Thyroid gland (tissue), 4 donors: ENCODE measurements at places on chromosomes 5 and 9. TPM values are rescaled to one million over a fixed set of nuclear protein-coding genes. Genes with fewer than 3 reads are reported as not detected.

GRCh38 chr5:5532306-5533076, 110.0 kb downstream of the ICE1 start:
- DNase-seq = no peak

DNA sequence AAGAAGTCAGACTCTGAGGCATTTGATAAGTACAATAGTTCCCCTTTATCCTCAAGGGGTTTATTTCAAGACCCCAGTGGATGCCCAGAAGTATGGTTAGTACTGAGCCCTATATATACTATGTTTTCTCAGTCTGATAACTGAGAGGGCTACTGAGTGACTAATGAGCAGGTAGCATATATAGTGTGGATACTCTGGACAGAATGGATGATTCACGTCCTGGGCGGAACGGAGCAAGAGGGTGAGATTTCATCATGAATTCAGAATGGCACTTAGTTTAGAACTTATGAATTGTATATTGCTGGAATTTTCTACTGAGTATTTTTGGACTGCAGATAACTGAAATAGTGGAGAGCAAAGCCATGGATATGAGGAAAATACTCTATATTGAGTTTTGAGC, 457.6 kb downstream of the PLK2 start:
- no peak for DNase-seq

DNA sequence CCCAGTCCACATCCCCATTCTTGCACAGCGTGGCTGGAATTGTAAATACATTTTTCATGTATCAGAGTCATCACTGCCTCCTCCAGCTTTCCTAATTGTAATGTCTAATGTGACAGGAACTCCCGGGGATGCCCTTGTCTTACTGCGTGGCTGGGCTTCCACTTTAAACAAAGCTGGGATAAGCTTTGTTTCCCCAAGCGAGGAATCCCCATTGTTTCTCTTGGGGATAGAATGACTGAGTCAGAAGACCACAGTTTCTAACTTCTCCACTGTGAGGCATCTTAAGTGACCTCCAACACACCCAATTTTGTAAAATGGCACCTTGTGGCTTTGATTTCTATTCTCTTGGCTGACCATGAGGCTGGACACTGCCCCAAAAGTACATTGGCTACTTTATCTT, 22.4 kb downstream of the ARPC5L start:
- no peak for DNase-seq

GRCh38 chr5:177599731-177600507, at the start of gene B4GALT7:
TSS of gene B4GALT7 (plus strand) at chr5:177600132. CDS start at chr5:177600211, 79 bp downstream.
- DNase-seq = peak; percentile 83

DNA sequence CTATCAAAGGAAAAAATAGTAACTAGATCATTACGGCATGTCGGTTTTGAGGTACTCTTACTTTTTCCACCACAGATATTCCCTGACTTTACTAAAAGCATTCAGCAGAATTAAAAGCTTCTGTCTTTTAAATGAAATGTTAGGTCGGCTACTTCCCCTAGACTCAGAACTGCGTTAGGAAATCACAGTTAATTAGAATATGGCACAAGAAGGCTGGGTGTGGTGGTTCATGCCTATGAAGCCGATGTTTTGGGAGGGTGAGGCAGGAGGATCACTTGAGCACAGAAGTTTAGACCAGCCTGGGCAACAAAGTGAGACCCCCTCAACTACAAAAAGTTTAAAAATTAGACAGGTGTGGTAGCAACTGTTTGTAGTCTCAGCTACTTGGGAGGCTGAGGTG, 24.4 kb downstream of the CEMIP2 start:
- DNase-seq = no peak

GRCh38 chr9:2286825-2287455, 271.8 kb downstream of the SMARCA2 start:
- no peak for DNase-seq

DNA sequence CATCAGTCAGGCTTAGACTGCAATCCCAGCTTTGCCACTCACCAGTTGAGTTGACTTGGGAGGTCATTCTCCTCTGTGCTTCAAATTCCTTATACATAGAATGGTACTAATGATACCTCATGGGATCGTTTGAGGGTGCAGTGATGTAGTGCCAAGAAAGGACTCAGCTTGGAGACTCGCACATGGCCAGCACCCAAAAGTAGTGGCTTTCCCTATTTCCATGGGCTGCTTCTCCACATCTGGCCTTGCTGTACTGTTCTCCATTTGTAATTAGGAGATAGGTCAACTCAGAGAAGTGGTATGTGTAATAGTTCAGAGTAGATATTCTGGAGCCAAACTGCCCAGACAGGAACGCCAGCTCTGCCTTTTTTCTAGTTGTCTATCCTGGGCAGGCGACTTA, 5.5 kb downstream of the CCL19 start:
- DNase-seq = no peak

GRCh38 chr5:1545805-1546355, 22.1 kb upstream of the LPCAT1 start:
- peak; percentile 46 for DNase-seq

DNA sequence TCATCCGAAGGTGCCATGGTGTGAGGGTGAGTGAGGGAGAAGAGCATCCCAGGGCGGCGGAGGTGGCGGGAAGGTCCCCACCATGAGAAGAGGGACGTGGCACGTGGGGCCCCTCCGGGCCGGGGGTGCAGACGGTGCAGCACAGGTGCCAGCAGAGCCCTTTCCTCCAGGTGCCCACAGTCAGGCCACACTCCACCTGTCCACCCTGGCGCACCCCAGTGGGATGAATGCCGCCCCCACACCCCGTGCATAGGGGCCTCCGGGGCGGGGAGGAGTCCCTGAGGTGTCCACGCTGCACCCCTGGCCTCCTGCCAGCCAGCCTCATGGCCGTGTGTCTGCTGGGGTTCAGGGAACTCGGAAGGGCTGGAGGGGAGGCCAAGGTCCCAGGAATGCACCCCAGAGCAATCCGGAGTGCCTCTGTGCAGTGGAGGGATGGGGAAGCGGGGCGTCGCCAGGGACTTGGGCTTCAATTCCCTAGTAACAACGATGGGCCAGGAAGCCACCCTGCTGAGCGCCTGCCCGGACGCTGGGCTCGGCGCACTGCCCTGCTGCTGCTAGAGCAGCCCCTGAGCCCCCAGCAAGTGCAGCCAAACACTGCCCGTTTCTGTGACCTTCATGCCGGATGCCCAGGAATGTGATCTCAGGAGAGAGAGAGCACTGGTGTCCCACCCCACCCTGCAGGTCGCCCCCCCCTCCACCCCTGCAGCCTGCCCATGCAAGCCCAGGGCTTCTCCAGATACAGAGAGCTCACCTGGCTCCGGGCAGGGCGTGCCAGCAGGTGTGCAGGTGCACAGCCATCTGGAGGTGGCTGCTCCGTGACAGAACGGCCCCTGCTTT, 8.8 kb upstream of the NACC2 start:
- DNase-seq = no peak

DNA sequence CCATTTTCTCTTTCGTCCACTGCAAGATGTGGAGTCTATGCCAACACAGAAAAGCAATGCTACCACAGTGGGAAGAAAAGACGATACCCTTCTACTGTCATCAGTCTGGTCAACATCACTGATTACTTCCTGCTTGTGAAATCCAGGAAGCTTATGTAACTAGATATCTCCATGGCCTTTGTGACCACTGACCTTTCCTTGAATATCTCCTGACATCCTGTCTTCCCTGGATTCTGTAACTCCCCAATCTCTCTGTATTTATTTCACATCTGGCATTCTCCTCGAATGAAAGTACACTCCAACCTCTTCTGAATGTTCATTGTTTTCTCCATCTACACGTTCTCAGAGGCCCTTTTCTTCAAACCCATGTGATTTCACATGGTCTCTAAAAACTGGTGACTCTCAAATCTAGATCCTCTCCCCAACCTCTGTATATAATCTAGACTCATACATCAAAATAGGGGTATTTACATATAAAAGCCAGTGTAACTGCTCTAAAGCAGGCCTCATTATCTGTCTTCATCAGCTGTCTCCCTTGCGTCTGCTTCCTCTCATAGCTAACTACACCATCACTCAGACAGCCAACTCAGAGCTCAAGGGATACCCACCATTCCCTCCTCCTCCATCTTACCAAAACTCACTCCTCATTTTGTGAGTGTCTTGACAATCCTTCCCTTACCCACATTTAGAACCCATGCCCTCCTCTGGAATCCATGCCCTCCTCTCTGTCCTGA, 156.8 kb downstream of the SEMA5A start:
- DNase-seq = no peak

DNA sequence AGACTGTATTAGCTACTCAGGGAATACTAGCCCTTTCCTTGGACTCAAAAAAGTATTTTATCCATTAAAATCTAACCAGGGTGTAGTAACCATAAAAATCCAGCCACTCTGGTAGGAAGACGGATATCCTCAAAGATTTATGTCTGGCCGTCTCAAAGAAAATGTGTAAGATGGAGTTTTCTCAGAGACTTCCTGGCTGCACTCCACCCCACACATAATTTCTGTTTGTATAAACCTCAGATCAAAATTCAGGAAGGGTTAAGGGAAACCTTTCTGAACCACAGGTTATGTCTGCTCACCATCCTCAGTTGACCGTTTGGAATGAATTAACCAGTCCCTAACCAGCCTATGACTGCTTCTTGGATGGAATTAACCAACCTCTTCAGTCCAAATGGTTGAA, 13.8 kb upstream of the SMIM23 start:
- no peak for DNase-seq

- DNase-seq = no peak
Measured at GRCh38 chr5:76813982-76814562, 4.8 kb upstream of the F2RL1 start.

- peak; percentile 27 for DNase-seq
Measured at GRCh38 chr5:32096891-32097595, 77.1 kb downstream of the GOLPH3 start.

DNA sequence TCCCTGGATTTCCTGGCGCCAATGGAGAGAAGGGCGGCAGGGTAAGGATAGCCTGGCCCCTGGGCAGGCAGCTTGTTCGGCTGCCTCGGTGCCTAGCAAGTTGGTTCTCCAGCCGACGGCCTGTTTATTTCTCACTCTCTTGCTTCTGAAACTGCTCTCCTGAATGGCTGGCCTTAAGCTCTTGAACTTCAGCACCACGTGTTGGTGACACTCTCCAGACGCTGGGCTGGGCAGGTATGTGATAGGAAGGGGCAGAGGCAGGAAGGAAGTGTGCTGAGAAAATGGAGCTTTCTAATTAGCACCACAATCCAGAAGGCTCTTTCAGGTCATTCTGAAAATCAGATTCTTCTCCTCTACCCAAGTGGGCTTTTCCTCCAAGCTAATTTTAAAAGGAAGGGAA, 91.4 kb upstream of the FCN2 start:
- DNase-seq = no peak

DNA sequence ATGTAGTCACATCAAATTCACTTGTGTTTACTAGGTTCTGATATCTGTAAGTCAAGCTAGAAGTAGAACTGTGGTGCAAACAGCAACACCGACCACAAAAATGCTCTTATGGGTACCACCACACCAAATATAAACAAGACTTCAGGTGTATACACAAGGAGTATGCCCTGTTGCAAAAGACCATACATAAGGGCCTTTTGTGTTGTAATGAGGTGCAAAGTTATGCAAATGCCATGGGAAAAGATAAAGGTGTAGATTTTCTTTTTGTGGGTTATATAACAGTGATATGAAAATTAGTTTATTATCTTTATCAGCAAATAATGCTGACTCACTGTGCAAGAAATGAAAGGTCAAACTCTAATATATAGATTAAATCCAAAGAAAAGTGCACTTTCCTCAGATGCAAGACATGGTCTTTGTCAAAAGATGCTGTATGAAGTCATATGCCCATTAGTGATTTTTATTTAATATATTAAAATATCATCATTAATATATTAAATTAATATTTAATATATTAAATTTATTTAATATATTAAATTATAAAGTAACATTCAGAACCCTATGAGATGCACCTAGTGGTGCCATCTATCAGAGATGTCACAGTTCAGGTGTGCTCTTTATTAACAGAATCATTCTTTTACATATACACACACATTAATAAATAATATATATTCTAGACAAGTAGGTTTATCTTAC, 26.7 kb upstream of the ALDH1A1 start:
- no peak for DNase-seq

DNA sequence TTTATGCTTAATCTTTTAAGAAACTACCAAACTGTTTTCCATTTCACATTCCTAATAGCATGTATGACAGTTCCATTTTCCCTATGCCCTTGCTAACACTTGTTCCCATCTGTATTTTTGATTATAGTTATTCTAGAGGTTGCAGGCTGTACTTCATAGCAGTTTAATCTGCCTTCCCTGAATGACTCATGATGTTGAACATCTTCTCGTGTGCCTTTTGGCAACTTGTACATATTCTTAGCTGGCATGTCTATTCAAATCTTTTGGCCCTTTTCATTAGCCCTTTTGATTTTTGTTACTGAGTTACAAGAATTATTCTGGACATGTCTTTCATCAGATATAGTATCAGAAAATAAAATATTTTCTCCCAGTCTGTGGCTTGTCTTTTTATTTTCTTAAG, 320.3 kb downstream of the DIRAS2 start:
- DNase-seq = no peak

GRCh38 chr5:38364825-38365224, 106.5 kb downstream of the EGFLAM start:
- no peak for DNase-seq

DNA sequence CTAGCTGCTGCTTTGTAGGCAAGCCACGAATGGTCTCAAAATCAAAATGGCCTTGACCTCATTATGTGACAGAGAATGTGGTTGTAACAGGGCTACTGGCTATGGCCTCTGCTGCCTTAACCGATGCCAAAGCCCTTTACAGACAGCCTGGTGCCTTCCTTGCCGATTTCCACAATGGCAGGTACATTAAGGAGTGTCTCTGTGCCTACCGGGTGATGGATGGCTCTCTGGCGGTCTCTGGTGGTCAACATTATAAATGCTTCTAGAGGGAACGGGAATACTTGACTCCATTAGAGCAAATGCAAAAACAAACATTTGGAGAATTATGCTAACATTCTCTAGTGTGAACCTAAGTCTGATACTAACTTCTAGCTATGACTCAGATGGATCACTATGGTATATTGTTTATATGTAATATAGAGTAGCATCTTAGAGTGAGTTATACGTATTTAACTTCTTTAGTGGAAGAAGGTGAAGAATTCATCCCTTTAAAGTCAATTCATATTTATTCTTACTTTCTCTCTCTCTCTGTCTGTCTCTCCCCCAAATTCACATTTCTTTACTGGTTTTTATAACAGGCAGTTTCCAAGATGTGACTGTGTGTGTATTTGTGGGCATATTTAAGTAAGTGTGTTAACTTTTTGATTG, 52.5 kb downstream of the RPS23 start:
- peak; percentile 59 for DNase-seq

GRCh38 chr9:104027295-104027694, 66.8 kb upstream of the SMC2 start:
- DNase-seq = no peak

The HDAC3 gene
- total RNA-seq = 51.0 TPM

The PLPPR1 gene
- total RNA-seq = 0.24 TPM

The GLRA1 gene
- total RNA-seq = not detected

The PHF24 gene
- 0.67 TPM for total RNA-seq

The IFNA13 gene
- total RNA-seq = not detected

The AHRR gene
- 0.88 TPM for total RNA-seq

The SPINK6 gene
- not detected for total RNA-seq

The NR2F1 gene
- 25.8 TPM for total RNA-seq

The CSF1R gene
- total RNA-seq = 14.1 TPM

The TNFSF8 gene
- total RNA-seq = 4.2 TPM

The BRINP1 gene
- not detected for total RNA-seq

The CCL27 gene
- total RNA-seq = not detected
